Calu3 (cell line): ENCODE measurements at places on chromosomes 3 and 15. TPM values are rescaled to one million over a fixed set of nuclear protein-coding genes. Genes with fewer than 3 reads are reported as not detected.
A peak's percentile ranks its signal among the peaks of the same experiment; 100 is the strongest.

DNA sequence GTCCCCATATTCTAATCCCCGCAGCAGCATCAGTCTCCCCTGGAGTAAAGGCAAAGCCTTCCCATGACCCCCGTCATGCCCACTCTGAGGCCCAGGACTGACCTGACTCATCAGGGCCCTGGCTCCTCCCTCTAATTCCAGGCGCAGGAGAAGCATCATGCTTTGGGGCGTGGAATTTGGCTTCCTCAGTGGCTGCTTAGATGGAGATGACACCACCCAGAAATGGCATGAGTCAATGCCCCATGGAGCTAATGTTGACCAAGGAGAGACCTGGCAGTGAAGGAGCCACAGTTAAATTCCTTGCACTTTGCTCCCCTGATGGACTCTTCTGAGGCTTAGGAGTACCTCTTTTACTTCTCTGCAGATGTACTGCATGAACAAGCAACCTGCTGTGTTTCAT is 204.2 kb upstream of the PROK2 start:
- no peak for DNase-seq
- no peak overlapping the region for H3K4me3 ChIP-seq
- no peaks in the 10 kb centered on the region for H3K4me1 ChIP-seq
- H3K27me3 ChIP-seq, result peaks cover 13% of the 10 kb centered on the region

DNA sequence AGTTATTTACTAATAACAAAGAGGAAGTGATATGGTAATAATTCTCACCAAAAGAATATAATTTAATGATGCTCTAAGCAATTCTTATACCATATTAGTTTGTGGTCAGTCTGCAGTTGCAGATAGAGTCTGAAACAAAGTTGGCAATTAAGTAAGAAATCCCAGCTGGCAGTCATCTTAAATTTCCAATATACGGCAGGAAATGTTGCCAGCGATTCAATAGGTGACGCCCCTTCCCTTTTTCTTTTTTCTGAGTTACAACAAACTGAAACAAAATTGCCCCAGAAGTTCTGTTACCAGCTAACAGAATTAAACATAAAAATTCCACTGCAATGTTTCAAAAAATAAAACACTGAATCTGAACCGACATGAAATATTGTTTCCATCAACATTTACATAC is 26.7 kb downstream of the LRRFIP2 start:
- H3K27me3 ChIP-seq, result no peaks in the 10 kb centered on the region
- no peak overlapping the region for H3K27ac ChIP-seq
- H3K36me3 ChIP-seq, result peaks cover 4% of the 10 kb centered on the region

GRCh38 chr3:41000471-41000870 is 198.8 kb upstream of the CTNNB1 start:
- no peaks in the 10 kb centered on the region for H3K36me3 ChIP-seq
- no peaks in the 10 kb centered on the region for H3K4me1 ChIP-seq
- no peak overlapping the region for H3K4me3 ChIP-seq
- no peak overlapping the region for H3K27ac ChIP-seq
- peaks cover 23% of the 10 kb centered on the region for H3K27me3 ChIP-seq

GRCh38 chr15:74127255-74127953 is 3.0 kb upstream of the ISLR2 start:
- peaks cover 91% of the 10 kb centered on the region for H3K27me3 ChIP-seq
- no peak overlapping the region for H3K4me3 ChIP-seq
- no peaks in the 10 kb centered on the region for H3K4me1 ChIP-seq
- H3K36me3 ChIP-seq, result no peaks in the 10 kb centered on the region
- peak; percentile 97 for DNase-seq
- no peak overlapping the region for H3K27ac ChIP-seq

GRCh38 chr15:77021803-77022381 is 27.0 kb downstream of the PSTPIP1 start:
- H3K36me3 ChIP-seq, result peaks cover 9% of the 10 kb centered on the region
- no peaks in the 10 kb centered on the region for H3K4me1 ChIP-seq
- no peak overlapping the region for H3K4me3 ChIP-seq
- peaks cover 62% of the 10 kb centered on the region for H3K27me3 ChIP-seq
- DNase-seq, result no peak

- no peaks in the 10 kb centered on the region for H3K4me1 ChIP-seq
- H3K27ac ChIP-seq, result no peak overlapping the region
- no peak for DNase-seq
- H3K27me3 ChIP-seq, result no peaks in the 10 kb centered on the region
- H3K36me3 ChIP-seq, result peaks cover 3% of the 10 kb centered on the region
- no peak overlapping the region for H3K4me3 ChIP-seq
Measured at GRCh38 chr3:160355826-160356225, 43.2 kb downstream of the IFT80 start.

DNA sequence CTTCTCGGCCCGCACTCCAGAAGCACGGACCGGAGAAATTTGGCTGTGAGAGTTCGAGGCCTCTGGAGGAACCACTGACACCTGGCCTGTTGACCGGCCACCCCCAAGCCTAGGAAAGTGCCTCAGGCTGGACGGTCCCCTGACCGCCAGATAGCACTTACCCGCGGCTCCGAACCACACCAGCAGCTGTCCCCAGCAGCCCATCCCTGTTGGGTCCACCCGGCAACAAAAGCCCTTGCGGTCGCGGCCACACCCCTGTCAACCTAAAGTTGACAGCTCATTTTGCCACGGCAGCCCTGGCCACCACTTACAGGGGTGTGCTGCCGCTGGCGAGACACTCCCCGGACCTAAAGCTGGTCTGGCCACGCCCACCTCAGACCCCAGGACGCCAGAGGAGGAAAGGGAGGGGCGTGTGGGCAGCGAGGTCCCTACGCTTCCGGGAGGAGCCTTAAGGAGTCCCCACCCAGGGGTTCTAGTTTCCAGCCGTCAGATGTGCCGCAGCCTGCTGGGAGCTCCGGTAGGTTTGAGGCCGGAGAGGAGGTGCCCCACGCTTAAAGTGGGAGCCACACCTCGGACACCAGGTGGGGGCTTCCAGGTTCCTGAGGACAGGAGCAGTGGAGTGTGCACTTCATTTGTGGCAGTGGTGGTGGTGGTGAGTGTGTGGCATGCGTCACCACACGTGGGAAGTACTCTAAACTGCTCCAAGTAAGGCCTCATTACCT is at the start of gene LTK:
TSS of gene LTK (minus strand) at position 322 of the 722 bp plus-strand sequence. CDS start at position 204, 118 bp downstream.
- H3K4me3 ChIP-seq, result no peak within 1 kb of the TSS
- no peak for DNase-seq
- no peak within 1 kb of the TSS for H3K27ac ChIP-seq
- H3K36me3 ChIP-seq, result peaks cover 13% of the 10 kb centered on the region

GRCh38 chr3:80549173-80549572 is 781.4 kb upstream of the ROBO1 start:
- DNase-seq, result no peak
- no peaks in the 10 kb centered on the region for H3K36me3 ChIP-seq
- H3K27ac ChIP-seq, result no peak overlapping the region
- H3K4me3 ChIP-seq, result no peak overlapping the region

The ACP3 gene
- total RNA-seq, result 3.8 and 5.8 TPM in 2 replicates

GRCh38 chr15:73784291-73784690 is 31.1 kb upstream of the INSYN1 start:
- DNase-seq, result no peak
- H3K4me3 ChIP-seq, result no peak overlapping the region
- H3K36me3 ChIP-seq, result no peaks in the 10 kb centered on the region
- peaks cover 29% of the 10 kb centered on the region for H3K27me3 ChIP-seq
- peaks cover 12% of the 10 kb centered on the region for H3K4me1 ChIP-seq

GRCh38 chr3:154904328-154904727 is 175.8 kb upstream of the MME start:
- H3K4me3 ChIP-seq, result no peak overlapping the region
- no peak overlapping the region for H3K27ac ChIP-seq
- no peaks in the 10 kb centered on the region for H3K36me3 ChIP-seq

The DAPK2 gene
- 1.1 and 1.5 TPM in 2 replicates for total RNA-seq

GRCh38 chr3:100157685-100158084 is 43.4 kb upstream of the FILIP1L start:
- H3K4me3 ChIP-seq, result no peak overlapping the region
- H3K27me3 ChIP-seq, result no peaks in the 10 kb centered on the region
- DNase-seq, result no peak
- no peaks in the 10 kb centered on the region for H3K36me3 ChIP-seq
- H3K4me1 ChIP-seq, result peaks cover 8% of the 10 kb centered on the region

DNA sequence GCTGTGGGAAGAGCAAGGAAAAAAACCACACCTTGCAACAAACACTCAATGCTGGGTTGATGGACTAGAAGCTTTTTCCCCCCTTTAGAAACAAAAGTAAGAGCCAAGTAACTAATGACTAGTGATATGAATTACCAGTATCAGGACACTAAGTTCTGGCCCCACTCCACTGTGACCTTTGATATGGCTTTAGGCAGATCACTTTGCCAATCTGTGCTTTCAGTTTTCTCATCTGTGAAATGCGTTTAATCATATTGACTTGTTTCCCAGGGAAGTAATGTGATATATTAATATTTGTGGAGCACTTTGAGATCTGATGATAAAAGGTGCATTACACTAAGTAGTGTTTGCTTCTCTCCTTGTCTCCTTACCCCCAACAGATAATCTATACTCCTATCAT is 319.3 kb upstream of the SATB1 start:
- DNase-seq, result no peak
- H3K36me3 ChIP-seq, result no peaks in the 10 kb centered on the region
- H3K4me1 ChIP-seq, result no peaks in the 10 kb centered on the region
- H3K27ac ChIP-seq, result no peak overlapping the region
- no peaks in the 10 kb centered on the region for H3K27me3 ChIP-seq

- no peaks in the 10 kb centered on the region for H3K4me1 ChIP-seq
- no peak overlapping the region for H3K4me3 ChIP-seq
- DNase-seq, result no peak
- no peaks in the 10 kb centered on the region for H3K36me3 ChIP-seq
Measured at GRCh38 chr3:184461219-184461618, 81.4 kb downstream of the CHRD start.

The WWTR1 gene
- total RNA-seq, result 202 and 269 TPM in 2 replicates

The IQCF5 gene
- total RNA-seq, result not detected in 2 replicates

GRCh38 chr3:71304684-71305083 is 278.8 kb downstream of the FOXP1 start:
- H3K4me1 ChIP-seq, result peaks cover 39% of the 10 kb centered on the region
- peak overlapping the region; percentile 45 for H3K27ac ChIP-seq
- H3K36me3 ChIP-seq, result peaks cover 9% of the 10 kb centered on the region
- H3K4me3 ChIP-seq, result peak overlapping the region; percentile 70
- peak; percentile 11 for DNase-seq
- no peaks in the 10 kb centered on the region for H3K27me3 ChIP-seq

DNA sequence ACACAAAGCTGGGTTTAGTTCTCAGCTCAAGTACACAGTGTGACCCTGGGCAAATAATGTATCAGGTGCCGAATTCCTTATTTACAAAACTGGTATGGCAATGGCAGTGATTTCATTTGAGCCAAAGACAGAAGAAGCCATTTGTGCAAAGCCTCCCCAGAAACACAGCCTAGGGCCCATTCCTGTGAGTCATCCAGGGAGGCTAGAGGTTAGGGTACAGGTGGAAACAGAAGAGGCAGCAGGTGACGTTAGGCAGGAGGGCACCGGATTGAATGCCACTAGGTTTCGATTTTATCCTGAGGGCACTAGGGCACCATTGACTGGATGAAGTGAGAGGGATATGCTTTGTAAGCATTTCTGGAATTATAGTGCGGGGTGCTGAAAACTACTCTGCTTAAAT is 766.9 kb upstream of the NR2F2 start:
- peak; percentile 38 for DNase-seq
- H3K36me3 ChIP-seq, result peaks cover 4% of the 10 kb centered on the region
- H3K4me1 ChIP-seq, result peaks cover 42% of the 10 kb centered on the region
- no peak overlapping the region for H3K4me3 ChIP-seq
